ENCODE measurements at places on chromosomes 13 and 19. TPM values are rescaled to one million over a fixed set of nuclear protein-coding genes. Genes with fewer than 3 reads are reported as not detected.
A peak's percentile ranks its signal among the peaks of the same experiment; 100 is the strongest.

The KIR3DL2 gene
- total RNA-seq, result not detected

DNA sequence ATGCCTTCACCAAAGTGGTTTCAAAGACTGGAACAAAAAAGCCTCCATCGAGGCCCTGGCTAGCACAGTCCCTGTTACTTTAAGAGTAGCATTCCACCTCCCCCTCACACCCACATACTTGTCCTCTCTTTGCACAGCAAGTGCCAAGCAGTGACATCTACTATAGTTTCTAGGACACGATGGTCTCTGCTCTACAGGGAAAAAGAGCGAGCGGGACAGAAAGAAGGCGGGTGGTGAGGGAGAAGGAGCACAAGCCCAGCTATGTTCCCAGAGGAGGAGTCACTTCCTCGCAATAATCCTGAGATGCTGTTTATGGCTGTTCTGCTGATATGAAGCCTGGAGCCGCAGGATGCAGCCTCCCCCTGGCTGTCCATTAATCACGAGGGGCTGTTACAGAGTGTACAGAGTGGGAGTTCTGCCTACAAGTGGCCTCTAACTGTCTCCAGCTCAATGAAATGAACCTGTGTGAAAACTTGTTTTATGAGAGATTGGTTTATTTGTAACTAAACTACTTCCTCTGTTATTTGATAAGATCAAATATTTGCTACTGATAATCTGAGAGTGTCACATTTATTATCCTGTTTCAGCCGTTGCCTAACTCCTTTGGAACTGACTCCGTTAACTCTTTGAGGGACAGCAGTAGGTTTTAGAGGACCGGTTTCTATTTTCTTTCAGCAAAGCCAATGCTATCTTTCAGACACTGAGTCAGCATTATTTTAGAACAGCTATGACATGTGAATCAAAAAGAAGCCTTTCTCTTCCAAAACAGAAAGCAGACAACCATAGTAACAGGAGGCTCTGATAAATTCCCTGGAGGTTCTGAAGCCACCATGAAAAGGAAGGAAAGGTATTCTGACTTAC lies 208.0 kb downstream of the SPRY2 start:
- H3K27ac ChIP-seq, result peak overlapping the region; percentile 80
- DNase-seq, result peak; percentile 82
- no peaks in the 10 kb centered on the region for H3K27me3 ChIP-seq

- no peaks in the 10 kb centered on the region for H3K4me1 ChIP-seq
- no peak overlapping the region for H3K4me3 ChIP-seq
- no peak for DNase-seq
These were observed 762.2 kb upstream of the PRR20A start for GRCh38 chr13:56378566-56378965.

GRCh38 chr19:1027650-1028061 lies 1.2 kb downstream of the CNN2 start:
- peak overlapping the region; percentile 91 for H3K27ac ChIP-seq
- peaks cover 34% of the 10 kb centered on the region for H3K4me1 ChIP-seq
- peak overlapping the region; percentile 78 for H3K4me3 ChIP-seq
- no peaks in the 10 kb centered on the region for H3K27me3 ChIP-seq

DNA sequence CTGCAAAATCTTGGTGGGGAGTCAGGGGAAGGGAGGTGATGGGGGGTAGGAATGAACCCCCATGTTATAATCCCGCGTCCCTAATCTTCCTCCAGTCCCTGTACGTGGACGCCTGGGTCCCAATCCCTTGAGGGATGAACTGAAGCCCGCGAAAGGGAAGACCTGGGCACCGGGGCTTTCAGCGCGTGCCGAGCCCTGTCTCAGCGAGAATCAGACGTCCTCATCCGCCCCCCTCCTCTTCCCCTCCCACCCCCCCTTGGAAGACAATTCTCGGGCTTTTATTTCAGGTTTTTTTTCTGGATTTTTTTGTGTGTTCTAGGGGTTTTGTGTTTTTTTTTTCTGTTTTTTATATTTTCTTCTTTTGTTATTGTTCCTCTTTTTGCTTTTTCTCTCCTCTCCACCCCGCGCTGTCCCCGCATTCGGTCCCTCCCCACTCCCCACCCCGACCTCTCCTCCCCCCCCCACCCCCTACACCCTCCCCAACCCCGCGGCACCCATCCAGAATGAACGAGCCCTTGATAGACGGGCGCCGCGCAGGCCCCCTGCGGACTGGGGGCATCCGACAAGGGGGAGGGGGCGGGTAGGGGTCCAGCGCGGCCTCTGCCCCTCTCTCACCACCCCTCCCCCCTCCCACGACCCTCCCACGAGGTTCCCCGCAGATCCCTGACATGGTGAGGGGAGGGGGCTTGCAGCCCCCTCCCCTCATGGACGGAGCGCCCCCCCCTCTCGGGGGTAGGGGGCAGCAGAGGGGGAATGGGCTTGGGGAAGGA lies 10.3 kb downstream of the C19orf81 start:
- no peak overlapping the region for H3K27ac ChIP-seq
- DNase-seq, result no peak
- H3K36me3 ChIP-seq, result no peaks in the 10 kb centered on the region
- H3K4me1 ChIP-seq, result peaks cover 13% of the 10 kb centered on the region
- peaks cover 20% of the 10 kb centered on the region for H3K27me3 ChIP-seq
